ENCODE measurements at places on chromosomes 2 and 18.
A peak's percentile ranks its signal among the peaks of the same experiment; 100 is the strongest.

DNA sequence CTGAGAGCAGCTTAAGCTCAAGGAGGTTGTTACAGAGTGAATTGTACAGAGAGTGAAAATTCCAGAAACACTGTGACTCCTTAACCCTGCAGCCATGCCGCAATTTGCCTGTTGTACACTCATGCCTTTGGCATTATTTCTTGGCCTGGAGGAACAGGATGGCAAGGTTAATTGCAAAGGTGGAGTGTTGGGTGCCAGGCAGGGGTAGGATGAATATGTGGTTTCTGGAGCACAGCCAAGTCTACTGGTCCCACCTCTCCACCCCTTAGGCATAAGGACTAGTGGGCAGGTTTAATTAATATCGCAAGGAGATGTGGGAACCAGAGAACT is 250.2 kb downstream of the LRRTM1 start:
- no peak for DNase-seq

DNA sequence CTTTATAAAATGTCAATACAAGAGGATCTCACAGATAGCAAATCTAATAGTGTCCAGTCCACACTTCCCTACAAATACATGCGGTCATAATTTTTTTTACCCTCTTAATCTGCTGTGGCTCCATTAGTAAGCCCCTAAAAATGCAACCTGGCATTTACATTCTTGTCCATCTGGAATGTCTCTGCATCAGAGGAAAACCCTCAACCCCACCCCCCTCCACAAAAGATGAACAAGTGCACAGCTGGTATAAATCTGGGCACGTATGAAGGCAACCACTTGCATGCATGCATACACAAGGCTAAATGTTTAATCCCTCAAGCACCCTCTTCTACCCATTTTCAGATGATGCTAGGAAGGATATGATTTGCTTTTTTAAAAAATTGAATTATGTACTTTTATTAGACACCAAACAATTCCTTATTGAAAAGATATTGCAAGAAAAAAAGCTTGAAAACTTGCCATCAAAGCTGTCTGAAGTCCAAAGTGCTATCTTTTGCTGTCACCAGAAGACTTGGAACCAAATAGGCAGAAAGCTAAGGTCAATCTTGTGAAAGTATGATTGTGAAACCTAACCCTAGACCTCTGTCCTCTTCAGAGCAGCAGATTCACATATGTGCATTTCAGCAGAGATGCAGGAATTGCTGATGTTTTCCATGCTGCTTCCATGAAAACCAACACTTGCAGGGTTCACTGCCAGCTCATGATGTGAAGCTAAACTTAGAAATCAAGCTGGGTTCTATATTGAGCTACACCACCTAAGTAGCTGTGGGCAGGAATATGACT is 39.0 kb downstream of the IRS1 start:
- no peak for DNase-seq

GRCh38 chr2:167954495-167954894 is 292.9 kb downstream of the STK39 start:
- no peak for DNase-seq

- peak; percentile 88 for DNase-seq
Measured at GRCh38 chr2:199911052-199911876, at the start of gene C2orf69. TSS of gene C2orf69 (plus strand) at chr2:199911293. CDS start at chr2:199911439, 146 bp downstream.

- no peak for DNase-seq
Measured at GRCh38 chr2:240820607-240821428, 799 bp upstream of the KIF1A start.

- no peak for DNase-seq
Measured at GRCh38 chr2:190678444-190679162, 29.7 kb downstream of the NAB1 start.
